ENCODE measurements at places on chromosomes 7 and 10.

- DNase-seq = no peak
Observed at GRCh38 chr7:114196517-114196916, 218.1 kb upstream of the FOXP2 start.

DNA sequence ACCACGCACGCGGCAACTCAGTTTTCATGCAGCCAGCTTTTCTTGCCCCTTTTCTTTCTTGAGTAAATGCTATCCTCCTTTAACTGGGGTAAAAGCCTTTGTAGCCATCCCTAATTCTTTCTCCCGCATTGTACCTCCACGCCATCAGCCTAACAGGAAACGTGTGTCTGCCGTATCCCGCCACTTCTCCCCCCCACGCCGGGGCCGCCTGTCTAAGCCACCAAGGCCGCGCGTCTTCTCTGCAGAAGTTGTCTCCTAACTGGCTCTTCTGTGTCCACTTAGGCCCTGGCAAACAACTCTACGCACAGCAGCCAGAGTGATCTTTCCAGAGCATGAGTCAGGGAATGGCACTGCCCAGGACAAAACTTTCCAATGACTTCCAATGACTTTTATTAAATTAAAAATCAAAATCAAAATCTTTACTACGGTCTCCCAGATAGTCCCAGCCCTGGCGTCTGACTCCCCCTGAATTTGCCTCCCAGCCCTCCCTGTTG lies 74.6 kb downstream of the XRCC2 start:
- no peak for DNase-seq

DNA sequence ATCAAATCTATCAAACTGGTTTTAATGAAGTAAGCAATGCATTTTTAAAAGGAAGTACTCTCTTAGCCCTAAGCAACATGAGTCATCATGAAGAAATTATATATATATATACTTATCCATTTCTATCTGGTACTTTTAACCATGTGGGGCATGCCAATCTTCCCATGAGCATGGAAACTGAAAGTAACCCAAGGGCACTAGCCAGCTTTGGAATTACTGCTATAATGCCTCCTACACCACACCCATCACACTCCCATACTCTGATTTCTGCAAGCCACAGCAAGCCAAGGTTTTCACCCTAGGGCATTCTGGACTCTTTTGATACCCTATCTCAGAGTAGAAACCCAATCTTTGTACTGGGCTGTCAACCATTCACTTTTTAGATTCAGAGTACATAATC lies 204.6 kb downstream of the IMMP2L start:
- no peak for DNase-seq

DNA sequence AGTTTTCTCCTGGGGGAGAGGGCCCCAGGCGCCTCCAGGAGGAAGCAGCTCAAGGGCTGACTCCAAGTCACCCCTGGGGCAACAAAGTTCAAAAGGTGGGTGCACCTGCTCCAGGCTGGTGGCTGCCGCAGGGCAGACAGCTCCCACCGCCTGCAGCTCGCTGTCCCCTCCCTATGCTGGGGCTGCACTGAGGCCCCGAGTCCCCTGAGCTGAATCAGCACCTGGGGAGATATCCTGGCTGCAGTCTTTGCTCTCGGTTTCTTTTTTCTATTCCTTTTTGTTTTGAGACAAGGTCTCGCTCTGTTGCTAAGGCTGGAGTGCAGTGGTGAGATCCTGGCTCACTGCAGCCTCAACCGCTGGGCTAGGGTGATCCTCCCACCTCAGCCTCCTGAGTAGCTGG lies 183.4 kb downstream of the DNAJB6 start:
- no peak for DNase-seq

DNA sequence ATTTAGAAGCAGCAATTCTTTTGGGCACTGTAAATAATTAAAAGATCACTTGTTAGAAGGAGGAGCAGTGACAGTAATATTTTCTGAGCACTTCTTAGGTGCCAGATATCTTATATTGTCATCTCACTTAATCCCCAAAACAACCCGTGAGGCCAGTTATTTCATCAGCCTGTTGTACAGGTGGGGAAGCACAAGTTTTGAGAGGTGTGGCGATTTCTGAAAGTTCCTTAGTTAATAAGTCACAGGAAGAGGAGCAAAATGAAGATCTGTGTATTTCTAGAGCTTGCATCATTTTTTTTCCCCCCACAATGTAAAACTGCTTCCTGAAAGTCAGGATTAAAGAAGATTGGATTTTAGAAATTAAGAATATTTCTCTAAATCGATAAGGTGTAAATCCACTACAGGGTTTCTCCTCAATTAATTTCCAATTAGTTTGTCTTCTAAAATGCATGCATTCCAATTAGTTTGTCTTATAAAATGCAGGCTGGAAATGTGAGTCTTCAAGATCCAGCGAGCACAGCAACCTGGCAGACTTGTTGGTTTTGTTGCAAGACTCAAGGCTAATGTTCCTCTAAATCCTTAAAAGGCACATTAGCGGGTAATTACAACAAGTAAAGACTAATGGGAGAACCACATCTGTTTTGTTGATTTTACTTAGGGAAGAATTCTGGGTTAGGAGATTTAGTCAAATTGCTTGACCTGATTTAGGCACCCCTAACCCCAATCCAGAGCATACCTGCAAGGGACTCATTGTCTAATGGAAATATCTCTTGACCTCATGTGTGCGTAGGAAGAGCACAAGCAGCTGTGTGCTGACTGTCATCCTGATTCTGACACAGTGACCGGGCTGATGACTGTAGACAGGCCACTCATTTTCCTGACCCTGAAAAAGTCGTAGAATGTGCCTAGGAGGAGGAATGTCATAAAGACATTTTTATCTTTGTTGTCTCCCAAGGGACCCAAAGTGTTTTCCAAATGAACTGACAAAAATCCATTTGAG lies 272.0 kb downstream of the BAMBI start:
- no peak for DNase-seq

GRCh38 chr10:122422266-122422989 lies 32.0 kb upstream of the ARMS2 start:
- no peak for DNase-seq

- DNase-seq = no peak
Observed at GRCh38 chr10:49526619-49527018, 12.3 kb downstream of the ERCC6 start.

DNA sequence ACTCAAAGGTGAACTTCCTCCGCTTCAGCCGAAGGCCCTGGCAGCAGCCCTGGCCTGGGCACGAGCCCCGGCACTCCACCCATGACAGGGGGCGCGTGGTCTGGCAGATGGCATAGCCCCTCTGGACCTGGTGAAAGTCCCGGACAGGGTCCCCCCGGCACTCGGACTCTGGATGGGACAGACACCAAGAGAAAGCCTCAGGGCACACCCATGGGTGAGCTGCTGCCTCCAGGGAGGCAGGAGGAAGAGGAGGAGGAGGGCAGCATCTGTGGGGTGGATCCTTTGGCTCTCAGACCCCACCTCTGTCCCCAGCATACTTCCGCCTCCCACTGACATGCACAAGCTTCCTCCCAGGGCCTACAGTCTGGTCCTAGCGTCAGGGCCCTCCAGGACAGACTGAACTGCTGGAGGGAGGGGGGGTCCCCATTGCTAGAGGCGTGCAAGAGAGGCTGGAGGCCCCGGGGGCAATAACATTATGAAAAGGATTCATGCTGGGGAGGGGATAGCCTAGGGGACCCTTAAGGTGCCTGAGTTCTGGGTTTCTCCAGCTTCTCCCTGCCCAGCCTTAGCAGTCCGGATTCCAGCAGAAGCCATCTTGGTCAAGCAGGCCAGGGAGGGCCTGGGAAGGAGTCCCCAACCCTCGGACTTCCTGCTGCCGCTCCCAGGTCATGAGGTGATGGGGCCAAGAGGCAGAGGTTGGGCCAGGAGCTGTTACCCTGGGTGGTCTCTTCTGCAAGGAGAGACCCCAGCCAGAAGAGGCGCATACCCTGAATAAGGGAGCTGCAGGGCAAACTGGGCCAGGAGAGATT lies 169.3 kb downstream of the LCOR start:
- no peak for DNase-seq

DNA sequence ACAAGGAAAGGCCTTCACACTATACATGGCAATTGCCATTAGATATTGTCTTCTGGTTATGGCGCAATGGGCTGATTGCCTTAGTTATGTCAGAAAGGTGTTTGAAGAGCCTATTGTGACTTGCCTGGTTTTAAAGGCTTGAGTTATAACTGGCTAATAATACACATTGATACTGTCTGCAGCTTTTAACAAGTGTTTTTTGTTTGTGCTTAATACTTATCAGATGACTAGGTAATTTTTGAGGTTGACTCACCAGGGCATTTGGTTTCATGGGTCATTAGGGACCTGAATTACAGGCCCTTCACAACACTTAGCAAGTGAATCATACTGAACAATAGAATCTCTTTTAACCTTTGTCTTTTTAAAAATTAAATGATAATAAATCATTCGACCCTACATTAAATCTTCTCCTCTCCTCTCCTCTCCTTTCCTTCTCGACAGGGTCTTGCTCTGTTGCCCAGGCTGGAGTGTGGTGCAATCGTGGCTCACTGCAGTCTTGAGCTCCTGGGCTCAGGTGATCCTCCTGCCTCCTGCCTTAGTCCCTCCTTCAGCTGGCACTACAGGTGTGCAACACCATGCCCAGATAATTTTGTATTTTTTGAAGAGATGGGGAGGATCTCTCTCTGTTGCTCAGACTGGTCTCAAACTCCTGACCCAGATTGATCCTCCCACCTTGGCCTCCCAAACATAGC lies 196.3 kb downstream of the JCAD start:
- DNase-seq = no peak

DNA sequence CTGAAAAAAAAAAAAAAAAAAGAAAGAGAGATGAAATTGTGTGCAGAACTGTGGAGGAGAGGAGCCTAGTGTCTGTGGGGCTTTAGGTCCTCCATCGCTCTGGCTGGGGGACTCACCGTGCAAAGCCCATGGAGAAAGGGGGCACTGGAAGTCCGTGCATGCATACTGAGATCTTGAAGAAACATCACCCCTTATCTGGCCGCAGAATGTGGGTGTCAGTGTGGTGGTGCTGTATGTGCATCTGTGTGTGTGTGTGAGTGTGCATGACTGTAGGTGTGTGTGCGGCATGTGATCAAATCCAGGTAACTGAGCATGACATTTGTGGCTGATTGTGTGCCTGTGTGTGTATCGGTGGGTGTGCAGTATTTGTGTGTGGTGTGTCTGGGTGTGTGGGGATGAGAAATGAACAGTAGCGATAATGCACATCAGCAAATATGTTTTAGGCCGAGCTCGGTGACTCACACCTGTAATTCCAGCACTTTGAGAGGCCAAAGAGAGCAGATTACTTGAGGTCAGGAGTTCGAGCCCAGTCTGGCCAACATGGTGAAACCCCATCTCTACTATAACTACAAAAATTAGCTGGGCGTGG lies 8.8 kb upstream of the CLDN3 start:
- DNase-seq = no peak

GRCh38 chr7:100200693-100201092 lies 19.1 kb upstream of the PVRIG start:
- no peak for DNase-seq

DNA sequence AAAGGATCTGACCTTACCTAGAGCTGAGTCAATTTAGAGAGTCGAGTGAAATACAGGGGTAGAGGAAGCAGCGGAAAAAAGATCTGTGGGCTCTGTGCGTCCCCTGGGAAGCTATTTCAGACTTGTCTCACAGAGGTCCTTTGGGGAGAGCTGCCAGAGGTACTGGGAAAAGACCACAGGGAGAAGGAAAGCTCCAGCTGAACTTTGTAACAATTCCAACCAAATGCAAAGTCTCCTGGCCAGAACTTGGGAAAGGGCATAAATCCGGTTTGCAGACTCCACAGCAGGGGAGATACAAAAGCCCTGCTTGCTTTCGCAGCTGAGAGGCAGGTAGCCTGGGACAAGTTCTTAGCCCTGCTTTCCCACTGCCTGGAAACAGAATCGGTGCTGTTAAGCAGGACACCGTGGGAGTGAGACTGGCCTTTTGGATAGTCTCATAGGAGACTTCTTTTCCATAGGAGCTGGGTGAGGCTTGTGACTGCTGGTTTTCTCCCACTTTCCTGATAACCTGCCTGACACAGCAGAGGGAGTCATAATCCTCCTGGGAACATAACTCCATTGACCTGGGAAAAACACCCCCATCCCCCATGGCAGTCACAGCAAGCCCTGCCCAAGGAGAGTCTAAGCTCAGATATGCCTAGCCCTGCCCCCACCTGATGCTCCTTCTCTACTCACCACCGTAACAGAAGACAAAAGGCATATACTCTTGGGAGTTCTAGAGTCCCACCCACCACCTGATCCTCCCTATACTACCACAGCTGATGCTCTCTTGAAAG lies 926.2 kb downstream of the KCNMA1 start:
- DNase-seq = no peak

DNA sequence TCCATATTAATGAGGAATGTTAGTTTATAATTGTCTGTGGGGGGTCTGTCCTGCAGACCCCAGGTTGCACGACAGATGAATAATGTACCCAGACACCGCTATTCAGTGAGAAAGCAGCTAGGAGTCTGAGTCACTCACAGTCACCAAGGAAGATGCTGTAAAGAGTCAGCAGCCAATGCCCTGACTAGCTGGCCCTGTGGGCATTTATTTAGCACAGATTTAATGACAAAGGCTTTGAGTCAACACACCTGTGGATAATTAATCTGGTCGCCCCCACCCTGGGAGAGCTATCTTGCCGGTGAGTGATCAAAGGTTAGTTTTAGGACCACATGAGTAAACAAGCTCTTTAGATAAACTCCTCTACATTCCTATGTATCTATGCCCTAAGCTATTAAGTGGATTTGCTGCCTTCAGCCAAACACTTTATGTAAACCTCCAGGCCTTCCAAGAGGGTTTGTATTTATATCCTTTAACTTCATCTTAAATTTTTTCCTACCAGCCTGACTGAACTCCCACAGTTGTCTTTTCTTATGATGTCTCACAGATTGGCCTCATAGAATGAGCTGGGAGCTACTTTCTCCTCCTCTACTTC lies 180.0 kb upstream of the ADCY1 start:
- no peak for DNase-seq

DNA sequence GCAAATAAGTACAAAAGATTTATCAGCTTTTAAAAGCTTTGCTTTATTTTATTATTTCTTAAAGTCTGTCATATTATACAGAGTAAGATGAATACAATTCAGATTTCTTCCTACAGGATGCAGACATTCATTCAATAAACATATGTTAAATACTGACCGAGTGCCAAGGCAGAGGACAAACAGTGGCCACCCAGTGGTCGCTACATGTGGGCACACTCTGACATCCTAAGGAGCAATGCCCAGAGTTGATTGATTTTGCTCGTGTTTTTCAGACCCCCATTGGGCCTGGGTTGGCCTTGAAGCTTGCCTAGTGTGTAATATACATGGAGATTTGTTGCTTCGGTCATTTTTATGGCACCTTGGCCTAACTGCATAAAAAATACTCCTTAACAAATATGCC lies 201.2 kb downstream of the CCDC3 start:
- no peak for DNase-seq

GRCh38 chr10:43772171-43772570 lies 123.5 kb upstream of the ZNF32 start:
- no peak for DNase-seq

DNA sequence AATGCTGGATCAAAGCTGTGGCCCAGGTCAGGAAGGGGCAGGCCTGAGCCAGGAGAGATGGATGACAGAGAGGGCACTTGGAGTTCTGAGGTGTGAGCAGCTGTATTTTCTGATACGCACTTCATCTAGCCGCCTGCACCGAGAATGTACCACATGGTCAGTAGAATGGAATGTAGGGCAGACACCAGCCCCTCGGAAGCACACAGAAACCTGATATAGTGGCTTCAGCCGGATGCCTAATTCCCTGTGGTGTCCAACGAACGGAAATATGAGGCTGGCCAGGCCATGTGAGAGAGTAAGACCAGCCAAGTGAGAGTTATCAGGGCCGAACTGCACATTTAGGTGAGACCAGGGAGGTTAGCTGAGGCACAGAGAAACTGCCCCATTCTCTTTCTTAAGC lies 46.7 kb upstream of the PLCE1 start:
- DNase-seq = no peak

Data from prostate gland (tissue), 2 donors.